ENCODE measurements at places on chromosomes 1 and 21.

DNA sequence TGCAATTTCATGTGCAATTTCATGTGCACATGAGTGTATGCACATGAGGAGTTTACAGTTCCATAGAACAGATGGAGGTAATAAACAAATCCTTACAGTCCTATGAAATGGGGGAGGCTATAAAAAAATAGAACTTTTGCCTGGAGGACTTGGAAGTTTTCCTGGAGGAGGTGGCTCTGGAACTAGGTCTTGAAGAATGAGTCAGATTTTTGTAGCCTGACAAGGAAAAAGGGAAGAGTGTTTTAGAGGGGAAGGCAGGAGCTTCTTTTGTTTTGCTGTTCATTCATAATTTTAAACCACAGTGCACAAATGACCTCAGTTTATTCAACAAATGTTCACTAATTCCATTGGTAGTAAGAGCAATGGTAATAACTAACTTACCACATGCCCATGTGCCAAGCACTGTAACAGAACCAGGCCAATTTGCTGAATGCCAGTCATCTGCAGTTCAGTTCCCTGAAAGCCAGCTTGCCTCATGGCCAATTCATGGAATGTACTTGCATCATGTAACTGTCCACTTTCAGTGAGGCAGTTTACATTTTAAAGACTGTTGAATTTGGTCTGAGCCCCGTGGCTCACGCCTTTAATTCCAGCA is 2.7 kb downstream of the DIO1 start:
- no peak for DNase-seq

- DNase-seq, result peak; percentile 57
Measured at GRCh38 chr1:18913065-18913835, 10.9 kb upstream of the ALDH4A1 start.

DNA sequence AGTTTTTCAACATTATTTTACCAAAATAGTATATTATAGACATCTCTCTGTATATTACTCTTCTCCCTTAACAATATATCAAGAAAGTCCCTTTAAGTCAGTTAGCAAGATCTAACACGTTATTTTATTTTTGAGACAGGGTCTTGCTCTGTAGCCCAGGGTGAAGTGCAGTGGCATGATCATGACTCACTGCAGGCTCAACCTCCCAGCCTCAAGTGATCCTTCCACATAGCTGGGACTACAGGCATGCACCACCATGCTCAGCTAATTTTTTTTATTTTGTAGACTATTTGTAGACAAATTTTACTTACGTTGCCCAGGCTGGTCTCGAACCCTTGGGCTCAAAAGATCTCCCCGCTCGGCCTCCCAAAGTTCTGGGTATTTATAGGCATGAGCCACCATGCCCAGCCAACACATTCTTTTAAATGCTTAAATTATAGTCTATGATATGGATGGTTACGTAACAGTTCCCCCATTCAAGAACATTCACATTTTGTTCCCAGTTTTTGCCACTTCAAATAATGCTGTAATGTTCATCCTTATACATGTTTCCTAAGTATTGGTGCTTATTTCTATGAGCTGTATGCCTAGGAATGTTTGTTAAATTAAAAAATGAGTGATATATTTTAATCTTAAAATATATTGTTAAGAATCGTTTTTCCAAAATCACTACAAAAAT is 70.4 kb downstream of the TUT4 start:
- DNase-seq, result no peak

GRCh38 chr1:26021647-26022403 is at the start of gene EXTL1:
EXTL1 (plus strand) TSS chr1:26021775; CDS start chr1:26022647, 872 bp downstream.
- no peak for DNase-seq

- no peak for DNase-seq
Measured at GRCh38 chr1:33503506-33503905, 31.1 kb downstream of the ZSCAN20 start.

- peak; percentile 35 for DNase-seq
Measured at GRCh38 chr1:101112051-101112780, 86.6 kb upstream of the DPH5 start.

- DNase-seq, result no peak
Measured at GRCh38 chr1:110293601-110294104, 45.5 kb upstream of the RBM15 start.

DNA sequence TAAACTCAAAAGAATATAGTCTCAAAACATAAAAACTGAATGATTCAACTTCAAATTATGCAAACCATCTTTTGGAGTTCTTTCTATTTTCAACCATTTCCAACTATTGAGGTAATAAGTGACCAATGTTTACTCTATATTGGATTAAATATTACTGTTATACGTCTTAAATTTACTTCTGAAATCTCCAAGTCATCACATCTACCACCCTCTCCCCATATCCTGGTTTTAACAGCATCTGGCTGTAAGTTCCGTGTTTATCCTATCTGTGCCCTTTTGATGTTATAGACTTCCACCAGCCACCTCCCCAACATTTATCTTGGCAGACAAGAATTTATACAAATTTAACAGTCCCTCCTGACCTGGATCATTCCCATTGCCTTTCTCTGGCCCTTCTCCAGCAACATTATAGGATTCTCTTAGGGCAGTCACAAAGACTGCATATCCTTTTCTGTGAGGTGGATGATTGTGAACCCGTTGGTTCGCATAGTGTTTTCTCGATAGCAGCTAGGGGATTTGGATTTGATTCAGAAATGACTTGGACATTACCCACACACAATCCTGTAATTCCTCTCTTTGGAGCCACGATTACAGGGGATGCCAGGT is 313.4 kb upstream of the FMN2 start:
- no peak for DNase-seq

DNA sequence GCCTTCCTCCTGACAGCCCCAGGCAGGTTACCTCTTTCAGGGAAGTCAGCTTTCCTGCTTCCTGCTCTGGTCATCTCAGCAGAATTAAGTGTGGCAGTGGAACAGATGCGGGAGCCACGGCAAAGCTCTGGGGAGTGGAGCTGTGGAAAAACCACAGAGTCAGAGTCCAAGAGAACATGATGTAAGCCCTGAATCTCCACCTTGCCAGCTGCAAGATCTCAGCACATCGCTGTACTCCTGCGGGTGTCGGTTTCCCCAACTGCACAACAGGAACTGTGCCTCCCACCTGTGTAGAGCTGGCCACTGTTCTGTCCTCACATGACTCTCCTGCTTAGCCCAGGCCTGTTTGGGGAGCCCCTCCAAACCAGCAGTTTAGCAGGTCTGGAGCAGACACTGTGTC is 123.7 kb downstream of the MATN1 start:
- DNase-seq, result no peak

DNA sequence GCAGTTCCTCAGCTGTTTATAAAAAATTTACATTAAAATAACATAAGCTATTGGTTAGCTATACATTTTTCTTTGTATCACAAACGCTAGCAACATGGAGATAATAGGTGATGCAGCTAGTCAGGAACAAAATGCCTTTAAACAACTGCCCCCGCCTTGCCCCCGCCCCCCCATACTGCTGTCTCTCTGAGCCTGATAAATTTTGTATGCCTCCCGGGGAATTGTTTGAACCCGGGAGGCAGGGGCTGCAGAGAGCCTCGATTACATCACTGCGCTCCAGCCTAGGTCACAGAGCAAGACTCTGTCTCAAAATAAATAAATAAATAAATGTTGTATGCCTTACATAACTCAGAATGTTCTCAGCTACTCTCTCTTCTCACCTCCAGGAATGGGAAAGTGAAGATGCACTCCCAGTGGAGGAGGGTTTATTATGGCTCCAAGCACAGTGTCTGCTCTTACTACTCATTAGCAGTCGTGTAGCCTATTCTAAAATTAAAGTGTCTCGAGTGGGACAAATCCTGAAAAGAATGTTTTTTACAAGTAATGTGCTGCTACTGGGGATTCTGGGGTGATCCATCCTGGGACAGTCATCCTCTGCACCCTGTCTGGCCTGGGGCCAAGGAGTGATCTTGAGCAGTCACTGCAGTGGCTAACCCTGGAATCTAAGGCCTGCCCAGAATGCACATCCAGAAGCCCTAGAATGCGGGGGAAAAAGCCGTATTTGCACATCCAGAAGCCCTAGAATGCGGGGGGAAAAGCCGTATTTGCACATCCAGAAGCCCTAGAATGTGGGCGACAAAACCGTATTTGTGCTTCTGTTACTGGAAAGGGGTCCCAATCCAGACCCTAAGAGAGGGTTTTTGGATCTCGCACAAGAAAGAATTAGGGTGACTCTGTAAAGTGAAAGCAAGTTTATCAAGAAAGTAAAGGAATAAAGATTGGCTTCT is 39.4 kb upstream of the ZNF496 start:
- DNase-seq, result no peak

DNA sequence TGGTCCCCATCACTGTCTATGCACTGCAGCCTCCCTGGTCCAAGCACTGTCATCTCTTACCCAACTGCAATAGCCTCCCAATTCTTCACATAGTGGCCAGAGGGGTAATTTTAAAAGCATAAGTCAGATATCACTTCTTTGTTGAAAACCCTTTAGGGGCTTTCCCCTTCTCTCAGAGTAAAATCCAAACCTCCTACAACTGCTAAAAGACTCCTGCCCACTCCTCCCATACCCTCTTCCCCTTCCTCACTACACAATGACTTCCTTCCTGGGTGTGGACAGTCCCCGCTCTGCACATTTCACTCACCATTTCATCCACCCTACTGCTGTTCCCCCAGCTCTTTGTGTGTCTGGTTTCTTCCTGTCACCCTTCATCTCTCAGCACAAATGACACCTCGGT is 8.3 kb downstream of the MCOLN2 start:
- no peak for DNase-seq

GRCh38 chr1:157141212-157141855 is 3.1 kb upstream of the ETV3 start:
- no peak for DNase-seq

DNA sequence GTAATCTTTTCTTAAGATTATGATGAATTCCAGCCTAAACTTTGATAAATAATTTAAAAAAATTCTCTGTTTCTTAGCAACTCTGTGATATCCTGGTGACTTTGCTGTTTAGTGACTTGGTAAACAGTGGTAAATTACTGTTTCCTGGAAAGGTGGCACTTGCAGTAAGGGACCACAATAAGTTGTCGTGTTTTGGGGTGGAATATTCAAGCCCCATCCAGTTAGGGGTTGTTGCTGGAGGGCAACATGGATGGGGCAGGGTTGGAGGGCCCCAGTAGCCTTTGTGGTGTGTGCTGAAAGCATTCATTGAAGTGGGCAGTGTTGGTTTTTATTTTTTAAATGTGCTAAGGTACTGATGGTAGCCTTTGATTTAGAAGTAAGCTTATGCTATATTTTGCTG is 30.3 kb downstream of the PRDM2 start:
- DNase-seq, result no peak

- no peak for DNase-seq
Measured at GRCh38 chr1:28538286-28538685, 14.6 kb upstream of the TRNAU1AP start.

DNA sequence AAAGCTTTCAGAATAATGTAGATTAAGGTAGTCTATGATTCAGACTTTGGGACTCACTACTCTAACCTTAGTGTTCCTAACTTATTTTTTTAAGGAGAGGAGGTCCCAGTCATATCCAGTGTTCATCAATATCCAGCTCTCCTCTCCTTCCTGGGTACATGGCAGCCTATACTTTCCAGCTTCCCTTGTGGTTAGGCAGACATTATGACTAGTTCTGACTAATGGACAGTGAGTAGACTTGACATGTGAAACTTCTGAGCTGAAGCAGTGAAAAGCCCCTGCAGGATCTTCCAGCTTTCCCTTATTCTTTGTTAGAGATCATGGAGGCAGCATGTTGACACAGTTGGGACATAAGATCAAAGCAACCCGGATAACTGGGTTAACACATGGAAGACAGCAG is 144.2 kb downstream of the PTPRU start:
- DNase-seq, result no peak

GRCh38 chr1:111737216-111738132 is 1.7 kb downstream of the INKA2 start:
- DNase-seq, result no peak
